ENCODE measurements at places on chromosomes 12 and 14. TPM values are rescaled to one million over a fixed set of nuclear protein-coding genes. Genes with fewer than 3 reads are reported as not detected.

Gene NYNRIN
- 6.9 TPM for total RNA-seq

Gene NPFF
- not detected for total RNA-seq

Gene LPAR5
- 0.47 TPM for total RNA-seq

Gene GALNT6
- total RNA-seq, result 2.6 TPM

Gene LRRC10
- not detected for total RNA-seq

Gene MMP17
- 6.8 TPM for total RNA-seq

Gene KRT80
- total RNA-seq, result 0.54 TPM

Gene B4GALNT3
- not detected for total RNA-seq

Gene C12orf56
- total RNA-seq, result not detected

Gene DUSP16
- 20.1 TPM for total RNA-seq

Gene SIX1
- total RNA-seq, result 0.47 TPM

Gene HNF1A
- 0.47 TPM for total RNA-seq

Gene IPO4
- total RNA-seq, result 24.4 TPM

Gene KCNJ8
- 28.2 TPM for total RNA-seq

Gene ZNF891
- total RNA-seq, result 2.8 TPM
